COLO829 (cell line): ENCODE measurements at places on chromosomes 12 and 14.

GRCh38 chr12:47811072-47811396 is 8.7 kb downstream of the HDAC7 start:
- DNase-seq, result no peak

- DNase-seq, result no peak
Observed at GRCh38 chr14:89226801-89227495, 190.1 kb downstream of the FOXN3 start.

DNA sequence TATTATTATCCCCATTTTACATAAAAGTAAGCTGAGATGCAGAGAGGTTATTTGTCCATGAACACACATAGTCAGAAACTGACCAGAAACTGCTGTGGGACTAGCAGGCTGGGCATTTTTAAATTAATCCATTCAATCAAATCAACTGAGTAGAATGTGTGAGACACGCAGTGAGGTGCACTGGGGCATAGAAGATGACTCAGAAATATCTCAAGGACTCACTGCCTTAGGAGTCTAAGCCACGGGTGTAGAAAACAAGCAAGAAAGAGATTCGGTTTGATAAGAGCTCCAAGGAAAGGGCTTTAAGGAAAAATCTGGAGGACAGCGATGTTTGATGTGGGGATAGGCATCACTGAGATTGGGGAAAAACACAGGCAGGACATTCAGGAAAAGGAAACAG is 127.8 kb downstream of the ANO2 start:
- DNase-seq, result no peak

- no peak for DNase-seq
Observed at GRCh38 chr14:65137648-65138307, 35.5 kb upstream of the MAX start.

DNA sequence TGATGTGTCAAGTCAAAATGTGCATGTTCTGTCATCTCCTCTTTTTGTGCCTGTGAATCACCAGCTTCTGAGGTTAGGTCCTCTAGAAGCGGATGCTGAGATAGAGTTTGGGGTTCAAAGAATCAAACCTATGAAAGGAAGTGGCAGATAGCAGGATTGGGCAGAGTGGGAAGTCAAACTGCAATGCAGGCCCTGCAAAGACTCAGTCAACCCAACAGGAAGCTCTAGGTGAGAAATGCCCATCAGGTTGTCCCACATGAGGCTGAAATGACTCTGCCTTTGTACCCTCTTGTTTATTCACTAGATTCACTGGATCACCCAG is 4.5 kb upstream of the MIA2 start:
- no peak for DNase-seq
